NCI-H82 (cell line): ENCODE measurements at places on chromosomes 13 and 19.
A peak's percentile ranks its signal among the peaks of the same experiment; 100 is the strongest.

GRCh38 chr19:48689449-48689848, 6.3 kb upstream of the FUT2 start:
- no peak for DNase-seq

- no peak for DNase-seq
These were observed 34.4 kb downstream of the MZT1 start for GRCh38 chr13:72692884-72693514.

DNA sequence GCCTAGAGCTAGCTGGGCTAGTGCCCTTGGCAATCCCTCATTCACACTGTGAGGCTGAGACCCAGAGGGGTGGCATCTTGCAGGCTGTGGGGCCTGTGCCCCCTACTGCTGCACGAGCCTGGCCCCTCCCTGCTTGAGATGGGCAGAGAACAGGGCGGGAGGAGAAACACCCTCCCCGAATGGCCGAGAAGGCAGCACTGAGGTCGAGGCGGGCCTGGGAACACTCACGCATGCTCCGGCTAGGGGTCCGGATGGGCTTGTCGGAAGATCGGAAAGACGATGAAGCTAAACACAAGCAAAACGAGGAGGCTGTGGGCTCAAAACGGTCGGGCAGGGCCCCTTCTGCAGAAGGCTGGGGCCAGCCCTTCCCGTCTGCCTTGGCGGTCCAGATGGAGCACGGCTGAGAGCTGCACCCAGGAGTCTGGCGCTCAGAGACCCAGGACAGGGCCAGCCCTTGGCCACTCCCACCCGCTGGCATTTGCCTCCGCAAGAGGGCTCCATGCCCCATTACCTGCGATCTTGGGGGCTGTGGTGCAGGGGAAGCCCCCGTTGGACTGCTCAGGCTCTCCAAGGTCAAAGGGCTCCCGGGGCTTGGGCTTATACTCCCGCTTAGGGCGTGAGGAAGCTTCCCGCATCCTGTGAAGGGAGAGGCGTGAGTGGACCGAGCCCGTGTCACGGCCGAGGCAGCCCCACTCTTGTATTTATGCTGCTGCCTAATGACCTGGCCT, 18.9 kb downstream of the MPND start:
- DNase-seq = no peak

- no peak for DNase-seq
These were observed 64.2 kb upstream of the UQCRFS1 start for GRCh38 chr19:29277102-29277501.

DNA sequence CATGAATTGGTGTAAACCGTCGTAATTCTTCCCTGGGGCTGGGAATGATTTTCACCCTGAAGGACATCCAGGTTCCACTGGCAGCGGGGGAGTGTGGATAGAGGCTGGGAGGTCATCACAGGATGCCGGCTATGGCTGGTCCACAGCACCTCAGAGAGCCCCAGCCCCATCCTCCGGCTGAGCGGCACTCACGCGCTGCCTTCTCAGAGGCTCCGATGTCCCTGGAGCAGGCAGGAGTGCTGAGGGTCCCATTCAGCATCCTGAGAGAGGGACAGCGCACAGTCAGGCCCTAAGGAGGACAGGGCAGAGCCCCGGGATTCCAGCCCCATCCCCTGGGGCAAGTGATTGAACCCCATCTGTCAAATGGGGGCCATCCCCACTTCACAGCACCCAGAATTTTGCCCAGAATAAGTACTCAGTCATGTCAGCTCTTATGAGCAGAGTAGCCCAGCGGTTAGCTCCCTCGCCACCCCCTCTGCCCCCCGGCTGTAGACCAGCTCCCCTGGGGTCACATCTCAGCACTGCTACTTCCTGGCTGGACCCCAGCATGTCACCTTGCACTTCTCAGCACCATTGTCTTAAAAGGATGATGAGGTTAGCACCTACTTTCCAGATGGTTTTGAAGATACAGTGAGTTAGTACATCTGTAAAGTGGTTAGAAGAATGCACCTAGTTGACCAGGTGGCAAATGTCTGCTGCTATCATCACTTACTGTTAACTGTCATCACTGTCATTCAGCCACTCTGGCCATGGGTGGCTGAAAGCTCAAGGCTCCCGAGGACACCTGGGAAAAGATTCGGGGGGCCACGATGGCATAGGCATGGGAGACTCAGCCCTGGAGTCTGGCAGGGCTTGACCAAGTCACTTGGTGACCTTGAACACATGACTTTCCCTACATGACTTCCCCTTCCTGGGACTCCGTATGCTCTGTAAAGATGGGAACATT, 11.9 kb downstream of the GRAMD1A start:
- no peak for DNase-seq

DNA sequence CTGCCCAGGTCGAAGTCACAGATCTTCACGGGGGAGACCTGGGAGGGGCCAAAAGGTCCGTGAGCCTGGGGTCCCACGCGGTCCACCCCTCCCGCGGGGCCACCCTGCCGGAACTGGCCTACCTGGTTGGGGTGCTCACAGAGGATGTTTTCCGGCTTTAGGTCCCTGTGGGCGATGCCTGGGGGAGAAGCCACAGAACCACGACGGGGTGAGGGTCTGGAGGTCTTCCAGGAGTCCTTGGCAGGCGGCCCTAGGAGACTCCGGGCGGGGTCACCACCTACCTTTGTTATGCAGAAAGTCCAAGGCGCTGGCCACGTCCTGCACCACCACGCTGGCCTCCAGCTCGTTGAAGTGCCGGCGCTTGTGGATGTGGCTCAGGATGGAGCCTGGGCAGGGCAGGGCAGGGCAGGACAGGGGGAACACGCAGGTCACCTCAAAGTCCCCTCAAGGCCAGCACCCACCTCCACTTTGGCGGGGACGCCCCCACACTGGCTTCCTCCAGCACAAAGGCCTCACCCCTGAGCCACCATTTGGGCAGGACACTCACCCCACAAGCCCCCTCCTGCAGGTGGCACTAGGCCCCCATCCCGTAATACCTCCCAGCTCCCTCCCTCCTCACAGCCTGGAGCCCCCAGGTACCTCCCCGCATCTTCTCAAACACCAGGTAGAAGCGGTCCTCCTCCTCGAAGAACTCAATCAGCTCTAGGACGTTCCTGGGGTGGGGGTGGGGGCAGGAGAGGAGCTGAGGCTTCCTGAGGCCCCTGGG, 8.4 kb downstream of the MKNK2 start:
- no peak for DNase-seq

DNA sequence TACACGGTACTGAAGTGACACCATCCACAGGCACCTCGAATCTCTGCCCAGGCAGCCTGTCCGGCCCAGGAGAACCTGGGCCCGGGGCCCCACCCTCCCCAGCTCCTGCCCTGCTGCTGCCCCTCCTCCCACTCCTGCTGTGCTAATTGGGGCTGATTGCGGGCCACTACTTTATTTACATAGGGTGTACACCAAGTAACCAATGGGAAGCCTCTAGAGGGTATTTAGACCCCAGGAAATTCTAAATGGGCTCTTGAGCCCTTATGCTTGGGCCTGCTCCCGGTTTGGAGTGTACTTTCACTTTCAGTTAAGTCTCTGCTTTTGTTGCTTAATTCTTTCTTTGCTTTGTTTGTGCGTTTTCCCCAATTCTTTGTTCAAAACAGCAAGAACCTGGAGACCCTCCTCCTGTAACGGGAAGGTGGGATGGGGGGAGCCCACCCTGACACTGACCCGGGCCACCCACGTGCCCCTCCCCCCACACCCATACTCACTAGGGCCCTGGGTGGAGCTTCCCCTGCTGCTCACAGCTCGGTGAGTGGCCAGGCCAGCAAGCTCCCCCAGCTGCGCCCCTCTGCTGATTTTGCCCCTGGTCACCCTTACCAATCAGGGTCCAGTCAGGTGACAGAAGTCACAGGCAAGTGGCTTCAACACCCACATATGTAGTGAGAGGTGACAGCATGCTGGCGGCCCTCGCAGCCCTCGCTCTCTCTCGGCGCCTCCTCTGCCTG, 9.4 kb downstream of the SCGB2B2 start:
- no peak for DNase-seq

- DNase-seq = peak; percentile 97
These were observed 7.3 kb upstream of the PTPRH start for GRCh38 chr19:55216461-55217198.

- DNase-seq = no peak
These were observed 14.2 kb downstream of the EGLN2 start for GRCh38 chr19:40813182-40813581.

DNA sequence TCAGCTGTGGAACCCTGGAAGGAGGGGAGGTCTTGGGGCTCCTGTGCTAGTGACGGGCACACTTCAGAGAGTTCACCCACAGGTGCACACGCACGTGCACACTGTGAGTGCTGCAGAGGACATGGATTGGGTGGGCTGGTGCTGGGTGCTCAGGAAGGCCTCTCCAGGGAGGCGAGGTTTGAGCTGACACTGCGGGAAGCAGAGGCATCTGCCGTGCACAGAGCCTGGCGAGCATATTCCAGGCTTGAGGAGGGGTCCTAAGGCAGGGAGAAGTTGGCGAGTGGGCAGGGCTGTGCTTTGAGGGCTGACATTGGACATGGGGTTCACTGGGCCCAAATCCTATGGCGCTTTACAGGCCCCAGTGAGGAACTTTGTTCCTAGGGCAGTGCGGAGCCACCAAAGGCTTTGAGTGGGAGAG, 25.6 kb downstream of the CCDC8 start:
- no peak for DNase-seq

- peak; percentile 82 for DNase-seq
These were observed 10.1 kb downstream of the FAM98C start for GRCh38 chr19:38412961-38413360.

GRCh38 chr13:112877539-112877938, 91.5 kb upstream of the MCF2L start:
- DNase-seq = no peak

DNA sequence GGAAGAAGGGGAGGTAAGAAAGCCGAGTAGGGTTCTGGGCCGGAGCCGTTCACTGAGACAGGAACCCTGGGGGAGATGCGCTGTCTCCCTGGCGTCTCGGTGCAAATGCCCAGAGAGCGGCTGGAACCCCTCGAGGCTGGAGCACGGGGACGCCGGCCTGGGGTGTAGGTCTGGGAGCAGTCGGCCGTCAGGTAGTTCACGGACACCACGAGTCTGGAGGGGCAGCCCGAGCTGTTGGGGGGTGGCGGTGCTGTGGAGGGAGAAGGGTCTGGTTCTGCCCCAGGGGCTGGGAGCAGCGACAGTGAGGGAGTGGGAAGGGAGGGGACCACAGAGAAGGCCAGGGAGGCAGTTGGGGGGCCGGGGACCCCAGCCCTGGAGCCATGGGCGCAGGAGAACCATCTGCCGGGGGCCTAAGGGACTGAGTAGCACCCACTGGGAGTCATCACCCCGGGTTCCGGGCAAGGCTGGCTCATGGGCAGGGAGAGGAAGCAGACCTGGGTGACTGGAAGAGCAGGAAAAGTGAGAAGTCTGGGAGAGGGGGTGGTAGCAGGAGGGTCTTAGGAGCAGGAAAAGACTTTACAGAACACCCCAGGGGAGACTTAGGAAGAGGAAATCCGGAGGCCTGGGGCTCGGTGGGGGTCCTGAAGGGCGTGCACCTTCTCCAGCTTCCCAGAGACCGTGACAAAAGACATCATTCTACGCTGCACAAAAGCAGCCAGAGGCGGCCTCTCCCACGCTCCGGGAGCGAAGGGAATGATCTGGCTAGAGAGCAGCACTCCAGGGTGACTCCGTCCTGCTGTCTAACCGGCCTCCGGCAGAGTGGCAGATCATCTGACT, 173.1 kb upstream of the SOX1 start:
- no peak for DNase-seq

- no peak for DNase-seq
These were observed 158.0 kb upstream of the SOX1 start for GRCh38 chr13:111908981-111909380.
